ENCODE measurements at places on chromosomes 5 and 9. TPM values are rescaled to one million over a fixed set of nuclear protein-coding genes. Genes with fewer than 3 reads are reported as not detected.

The GKAP1 gene
- total RNA-seq: 2.1 TPM

The MCTP1 gene
- total RNA-seq: 123 TPM

The F2RL2 gene
- total RNA-seq: 0.65 TPM

The TMC1 gene
- 1.6 TPM for total RNA-seq

The OR1Q1 gene
- total RNA-seq: not detected

The TAF11L13 gene
- not detected for total RNA-seq
